ENCODE measurements at places on chromosomes 7 and 10. TPM values are rescaled to one million over a fixed set of nuclear protein-coding genes. Genes with fewer than 3 reads are reported as not detected.

- no peak for DNase-seq
Observed at GRCh38 chr7:105887569-105888189, 11.3 kb upstream of the ATXN7L1 start.

GRCh38 chr7:133481676-133482075, 228.8 kb downstream of the EXOC4 start:
- no peak for DNase-seq

DNA sequence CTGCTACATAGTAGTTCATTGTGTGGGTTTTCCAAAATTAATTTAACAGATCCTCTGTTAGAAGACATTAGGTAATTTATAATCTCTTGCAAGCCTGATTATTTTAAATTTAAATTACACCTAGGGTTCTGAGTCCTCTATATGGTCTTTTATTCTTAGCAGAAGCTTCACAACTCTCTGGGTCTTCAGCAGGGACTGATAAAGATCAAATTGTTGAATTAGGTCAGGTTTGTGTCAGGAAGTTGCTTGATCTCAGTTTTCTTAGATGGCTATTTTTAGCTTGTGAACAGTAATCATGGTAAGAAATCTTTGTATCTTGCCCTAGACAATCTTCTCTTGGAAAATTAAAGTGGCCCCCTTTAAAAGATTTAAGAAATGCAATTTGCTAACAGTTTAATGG, 183.1 kb upstream of the HDAC9 start:
- no peak for DNase-seq

- no peak for DNase-seq
Observed at GRCh38 chr10:77726732-77727131, 89.1 kb upstream of the KCNMA1 start.

- no peak for DNase-seq
Observed at GRCh38 chr10:114623661-114624294, 34.3 kb downstream of the ABLIM1 start.

DNA sequence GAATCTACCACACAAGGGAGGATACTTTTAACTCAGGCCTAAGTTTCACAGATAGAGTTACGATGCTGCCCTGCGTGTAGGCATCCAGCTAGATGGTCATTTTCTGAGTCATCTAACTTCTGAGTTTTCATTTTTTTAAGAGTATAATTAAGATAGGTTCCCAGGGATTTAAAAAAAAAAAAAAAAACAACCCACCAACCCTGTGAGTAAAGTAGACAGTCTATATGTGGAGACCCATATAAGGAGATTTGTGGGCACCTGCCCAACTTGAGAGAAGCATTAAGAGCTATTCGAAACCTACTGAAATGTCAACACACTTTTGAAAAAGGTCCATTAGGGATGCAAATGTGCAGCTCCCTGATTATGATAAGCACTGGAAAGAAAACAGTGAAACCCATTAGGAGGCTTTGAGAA, 257.3 kb downstream of the TRIL start:
- no peak for DNase-seq

DNA sequence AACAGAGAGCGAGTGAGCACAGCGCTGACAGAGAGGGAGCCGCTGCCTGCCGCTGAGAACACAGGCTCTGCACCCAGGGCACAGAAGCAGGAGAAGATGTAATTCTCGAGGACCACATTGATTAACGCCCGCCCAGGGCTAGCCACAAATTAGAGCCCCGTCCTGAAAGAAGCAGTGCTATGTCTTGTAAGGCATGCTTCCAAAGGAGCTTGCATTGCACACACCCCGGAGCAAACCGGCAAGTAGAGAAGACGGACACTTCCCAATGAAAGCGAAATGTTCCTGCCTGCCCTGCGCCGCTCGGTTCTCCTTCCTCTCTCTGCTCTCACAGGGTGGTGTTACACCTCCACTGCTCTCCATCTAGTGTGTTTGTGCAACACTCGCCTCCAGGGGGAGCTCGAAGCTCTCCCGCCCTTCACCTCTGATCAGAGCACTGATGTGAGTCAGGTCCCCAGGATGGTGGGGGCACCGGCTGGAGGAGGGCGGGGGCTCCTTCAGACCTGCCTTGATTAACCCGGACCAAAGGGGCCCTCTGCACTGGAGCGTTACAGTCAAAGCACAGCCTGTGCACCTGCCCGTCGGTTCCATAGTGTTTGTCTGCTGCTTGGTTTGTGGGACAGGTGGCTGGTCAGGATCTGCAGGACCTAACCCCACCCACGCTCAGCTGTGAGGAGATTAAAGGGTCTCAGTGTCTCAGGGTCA, 316.5 kb downstream of the ADARB2 start:
- no peak for DNase-seq

The STEAP4 gene
- 25.8 TPM for total RNA-seq

The JCAD gene
- 2.8 TPM for total RNA-seq

The LLCFC1 gene
- total RNA-seq = not detected

The ELFN1 gene
- total RNA-seq = 7.2 TPM

The VSTM4 gene
- total RNA-seq = 4.1 TPM

Measured in right lobe of liver (tissue), 6 donors.